Activated CD8-positive, alpha-beta T cell treated with anti-CD3 and anti-CD28 coated beads, Interleukin-2, amount 10 ng/mL, durations not matched to agents 7 days and 5 days (primary cell): ENCODE measurements at places on chromosomes 3 and 15. TPM values are rescaled to one million over a fixed set of nuclear protein-coding genes. Genes with fewer than 3 reads are reported as not detected.

The FOXB1 gene
- total RNA-seq, result 0.50 TPM

The GPR156 gene
- total RNA-seq, result not detected

The LEKR1 gene
- 0.81 TPM for total RNA-seq

The RETNLB gene
- not detected for total RNA-seq

The CRYGS gene
- total RNA-seq, result 5.6 TPM

The ZDHHC23 gene
- 2.1 TPM for total RNA-seq

The SCG5 gene
- total RNA-seq, result 2.8 TPM
